Posterior vena cava (tissue), 2 donors: ENCODE measurements at places on chromosomes 4 and X. TPM values are rescaled to one million over a fixed set of nuclear protein-coding genes. Genes with fewer than 3 reads are reported as not detected.

GRCh38 chr4:56626420-56626819 is 54.7 kb downstream of the HOPX start:
- DNase-seq = no peak

The IL1RAPL1 gene
- not detected for total RNA-seq

DNA sequence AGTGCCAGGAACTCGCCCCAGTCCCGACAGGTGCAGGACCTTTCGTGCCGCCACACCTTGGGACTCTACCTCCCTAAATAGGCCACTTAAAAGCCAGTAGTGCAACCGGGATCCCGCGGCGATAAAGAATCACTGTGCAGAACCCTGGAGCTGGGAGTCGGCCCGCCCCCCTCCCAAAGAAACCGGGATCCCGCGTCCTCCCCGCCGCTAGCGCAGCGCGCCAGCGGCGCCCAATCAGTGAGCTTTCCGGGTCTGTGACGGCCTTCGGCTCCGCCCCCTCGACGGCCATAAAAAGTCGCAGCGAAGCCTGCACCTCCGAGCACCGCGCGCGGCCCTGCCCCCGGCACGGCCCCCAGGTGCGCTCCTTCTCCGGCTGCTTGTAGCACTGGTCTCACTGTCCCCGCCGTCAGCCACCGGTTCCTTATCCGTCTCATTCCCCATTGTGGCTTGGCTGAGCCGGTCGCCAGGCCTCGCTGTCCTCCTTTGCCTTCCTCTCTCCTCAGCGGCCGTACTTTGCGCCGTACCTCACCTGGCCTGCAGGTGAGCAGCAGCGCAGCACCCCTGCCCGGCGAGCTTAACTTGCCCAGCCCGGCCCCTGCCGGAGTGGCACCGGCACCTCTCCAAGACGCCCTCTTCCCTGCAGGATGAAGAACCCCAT is at the start of gene LRAT:
LRAT (plus strand) TSS at position 318 of the 658 bp plus-strand sequence; CDS start at position 645, 327 bp downstream.
- DNase-seq = peak; percentile 80

The FHIP1A gene
- 1.2 TPM for total RNA-seq

DNA sequence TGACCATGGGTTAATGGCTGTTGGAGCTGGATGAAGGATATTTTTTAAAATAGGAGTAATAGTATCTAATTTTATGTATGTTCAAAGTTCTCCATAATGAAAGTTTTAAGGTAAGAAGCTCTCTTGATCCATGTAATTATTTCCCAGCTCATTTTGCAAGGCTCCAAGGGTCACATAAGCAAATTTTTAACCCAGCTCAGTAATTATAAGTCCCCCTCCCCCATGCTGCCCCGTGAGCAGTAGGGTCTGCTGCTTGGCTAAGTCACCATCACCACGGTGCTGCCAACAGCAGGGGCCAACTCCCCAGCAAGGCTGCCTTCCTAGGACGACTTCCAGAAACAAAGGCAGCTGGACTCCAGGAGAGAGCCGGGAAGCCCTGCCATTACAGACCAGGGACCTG is 340.0 kb downstream of the FBXW7 start:
- no peak for DNase-seq

- no peak for DNase-seq
Measured at GRCh38 chr4:71294301-71294700, 44.5 kb upstream of the SLC4A4 start.
